ENCODE measurements at places on chromosomes 7 and 10. TPM values are rescaled to one million over a fixed set of nuclear protein-coding genes. Genes with fewer than 3 reads are reported as not detected.

DNA sequence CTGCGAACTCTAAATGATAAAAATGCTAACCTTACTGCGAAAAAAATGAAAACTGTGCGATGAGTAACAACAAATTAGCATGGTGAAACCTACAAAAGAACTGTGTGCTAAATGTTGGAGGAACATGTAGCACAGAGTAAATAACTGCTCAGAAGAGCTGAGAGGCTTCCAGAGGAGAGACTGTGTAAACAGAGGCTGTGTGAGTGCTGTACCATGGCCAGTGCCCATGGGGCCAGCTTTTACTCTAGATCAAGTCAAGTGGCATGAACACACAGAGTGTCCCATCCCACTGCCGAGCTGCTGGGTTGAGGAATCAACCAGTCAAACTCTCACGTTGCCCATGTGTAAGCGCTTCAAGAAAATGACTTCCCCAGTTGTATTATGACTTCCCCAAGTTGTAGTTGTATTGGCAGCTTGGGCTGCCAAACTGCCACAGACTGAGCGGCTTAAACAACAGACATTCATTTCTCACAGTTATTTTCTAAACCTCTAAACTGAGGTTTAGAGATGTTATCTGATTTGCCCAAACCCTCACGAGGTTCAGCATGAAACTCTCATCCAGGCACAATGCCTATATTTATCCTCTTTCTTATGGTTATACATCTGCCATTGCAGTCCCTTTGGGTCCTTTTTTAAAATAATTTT is 270.7 kb downstream of the ABCA13 start:
- no peak for DNase-seq

DNA sequence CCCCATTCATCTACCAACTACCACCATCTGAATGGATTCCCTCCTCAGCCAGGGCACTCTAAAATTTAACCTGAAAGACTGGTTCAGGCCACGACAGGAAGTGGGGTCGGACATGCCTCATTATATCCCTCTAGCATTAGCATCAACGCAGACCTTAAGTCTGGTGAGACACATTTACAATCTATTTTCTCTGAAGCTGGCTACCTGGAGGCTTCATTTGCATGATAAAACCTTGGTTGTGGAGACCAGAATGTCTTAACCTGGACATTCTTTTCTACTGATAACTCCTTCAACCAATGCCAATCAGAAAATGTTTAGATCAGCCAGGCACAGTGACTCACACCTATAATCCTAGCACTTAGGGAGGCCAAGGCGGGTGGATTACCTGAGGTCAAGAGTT is 42.3 kb downstream of the SVOPL start:
- DNase-seq = no peak

ERVW-1 gene
- not detected for total RNA-seq

HNRNPA2B1 gene
- 299 TPM for total RNA-seq

DNA sequence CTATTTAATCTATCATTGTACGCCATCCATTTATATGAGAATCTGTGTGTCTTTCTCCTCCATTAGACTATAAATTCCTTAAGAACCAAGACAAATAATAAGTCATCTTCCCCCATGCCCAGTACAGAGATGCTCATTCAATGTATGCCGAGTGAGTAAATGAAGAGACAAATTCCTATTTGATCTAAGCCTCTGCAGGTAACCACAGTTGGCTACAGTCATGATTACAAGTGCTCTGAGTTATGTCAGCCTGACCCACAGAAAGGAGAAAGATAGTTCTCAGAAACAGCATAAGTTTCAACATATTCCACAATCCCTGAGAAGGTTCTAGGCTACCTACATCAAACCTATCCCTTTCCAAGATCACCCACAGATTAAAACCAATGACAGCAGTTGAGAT is 46.1 kb downstream of the MPP7 start:
- no peak for DNase-seq

- DNase-seq = no peak
Observed at GRCh38 chr10:49327036-49327813, 28.3 kb downstream of the C10orf71 start.

GRCh38 chr7:101397770-101398324 is 35.2 kb downstream of the COL26A1 start:
- DNase-seq = no peak

DNA sequence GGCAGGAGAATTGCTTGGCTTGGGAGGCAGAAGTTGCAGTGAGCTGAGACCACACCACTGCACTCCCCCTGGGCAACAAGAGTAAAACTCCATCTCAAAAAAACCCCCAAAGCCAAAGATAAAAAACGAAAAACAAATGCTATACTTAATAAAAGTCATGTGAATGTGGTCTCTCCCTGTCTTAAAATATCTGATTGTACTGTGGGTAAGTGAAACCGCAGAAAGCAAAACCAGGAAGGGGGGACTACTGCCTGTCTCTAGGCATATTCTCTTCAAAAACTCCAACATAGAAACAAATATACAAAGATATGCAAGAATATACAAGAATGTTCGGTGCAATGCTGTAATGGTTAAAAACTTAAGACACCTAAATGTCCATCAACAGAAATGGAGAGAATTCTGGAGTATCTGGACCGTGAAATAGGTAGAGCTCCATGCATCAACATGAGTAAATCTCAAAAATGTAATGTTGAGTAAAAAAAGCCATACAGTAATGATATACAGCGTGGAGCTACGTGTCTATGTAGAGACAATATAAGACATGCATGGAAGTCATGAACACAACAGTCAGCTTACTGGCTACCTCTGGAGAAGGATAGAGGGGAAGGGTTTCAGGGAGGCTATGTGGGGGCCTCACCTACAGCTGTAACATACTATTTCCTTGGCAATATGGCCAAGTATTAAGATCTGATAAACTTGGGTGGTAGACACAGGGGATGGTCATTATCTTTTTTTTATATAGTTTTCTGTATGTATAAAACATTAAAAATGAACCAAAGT is 2.1 kb downstream of the ZNF394 start:
- DNase-seq = no peak

DNA sequence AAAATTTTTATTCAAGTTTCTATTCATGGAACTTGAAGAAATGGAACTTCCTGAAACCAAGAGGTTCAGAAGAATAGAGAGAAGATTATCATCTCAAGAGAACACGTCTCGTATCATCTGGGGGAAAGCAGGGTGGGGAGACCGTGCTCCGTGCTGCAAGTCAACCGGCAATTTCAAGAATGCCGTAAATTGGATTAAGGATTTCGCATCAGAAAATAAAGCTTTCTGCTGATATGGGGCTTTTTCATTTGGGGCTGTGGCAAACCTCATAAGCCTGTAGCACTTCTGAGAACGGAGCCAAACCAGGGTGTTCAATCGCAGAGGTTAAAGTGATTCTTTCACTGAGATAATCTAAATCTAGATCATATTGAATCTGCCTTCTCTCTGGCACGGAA is 150.1 kb upstream of the NPS start:
- DNase-seq = no peak

GRCh38 chr10:1578392-1579140 is 158.8 kb downstream of the ADARB2 start:
- DNase-seq = no peak

CC2D2B gene
- total RNA-seq = not detected

DNA sequence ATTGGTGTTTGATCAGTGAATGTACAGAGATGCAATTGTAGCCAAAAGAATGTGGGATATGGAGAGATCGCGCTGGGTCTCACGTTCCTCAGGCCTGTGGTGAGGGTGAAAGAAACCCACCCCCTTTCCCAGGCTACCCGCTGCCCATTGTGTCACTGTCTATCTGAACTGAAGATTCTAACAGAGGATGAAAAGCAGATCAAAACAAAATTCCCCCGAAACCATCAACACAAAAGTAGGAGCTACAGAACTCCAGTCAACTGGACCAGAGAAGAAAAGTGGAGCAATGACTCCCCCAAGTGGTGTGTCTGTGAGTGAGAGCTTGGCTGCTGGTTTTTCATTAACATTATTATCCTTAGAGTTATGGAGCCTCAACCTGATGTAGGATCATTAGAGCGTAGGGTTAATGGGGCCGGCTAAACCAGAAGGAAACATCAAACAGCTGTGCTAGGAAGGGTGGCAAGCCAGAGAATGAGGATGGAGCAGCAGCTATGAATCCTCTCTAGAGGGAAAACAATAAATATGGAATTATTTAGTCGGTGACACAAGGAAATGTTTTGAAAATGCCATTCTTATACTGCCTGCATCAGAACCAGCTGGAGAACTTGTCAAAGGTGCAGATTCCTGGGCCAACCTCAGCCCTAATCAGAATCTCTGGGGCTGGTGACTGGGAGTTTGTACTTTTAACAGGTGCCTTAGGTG is 38.3 kb downstream of the AKR1B1 start:
- DNase-seq = no peak

DNA sequence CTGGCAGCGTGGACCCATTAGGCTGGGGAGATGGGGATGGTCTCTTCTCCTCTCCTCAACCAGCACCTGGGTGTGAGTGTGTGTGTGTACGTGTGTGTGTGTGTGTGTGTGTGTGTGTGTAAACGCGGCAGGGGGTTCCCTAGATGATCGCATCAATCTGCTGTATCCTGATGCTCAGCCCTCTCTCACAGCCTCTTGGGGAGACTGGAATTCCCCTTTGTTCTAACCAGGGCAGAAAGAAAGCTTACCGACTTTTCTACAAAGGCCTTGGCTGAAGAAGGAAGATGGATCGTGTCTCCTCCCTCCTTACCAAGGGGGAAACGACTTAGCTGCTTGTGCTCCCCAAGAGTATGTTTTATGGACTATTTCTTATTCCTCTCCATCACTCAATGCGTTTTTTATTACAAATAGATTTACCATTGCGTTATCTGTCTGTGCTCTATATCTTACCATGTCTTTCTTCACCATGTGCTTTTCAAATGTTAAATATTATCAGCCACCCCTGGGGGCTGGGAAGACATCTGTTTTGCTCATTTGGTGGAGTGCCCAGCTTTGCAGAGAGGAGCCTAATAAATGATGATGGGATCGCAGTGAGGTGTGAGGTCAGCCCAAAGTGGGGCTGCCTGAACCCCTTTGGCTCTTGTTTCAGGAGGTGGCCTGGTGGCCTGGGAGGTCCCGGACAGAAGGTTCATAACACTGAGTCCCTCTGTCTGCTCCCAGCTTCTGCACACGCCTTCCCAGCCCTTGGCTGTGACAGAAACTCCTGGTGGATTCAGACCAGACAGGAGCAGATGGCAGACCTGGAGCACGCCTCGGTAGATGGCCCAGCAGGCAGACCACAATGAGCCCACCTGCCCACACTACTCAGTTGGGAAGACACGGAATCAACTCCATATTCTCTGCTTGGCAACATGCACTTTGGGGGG is 262.0 kb downstream of the PRPF18 start:
- no peak for DNase-seq

DNA sequence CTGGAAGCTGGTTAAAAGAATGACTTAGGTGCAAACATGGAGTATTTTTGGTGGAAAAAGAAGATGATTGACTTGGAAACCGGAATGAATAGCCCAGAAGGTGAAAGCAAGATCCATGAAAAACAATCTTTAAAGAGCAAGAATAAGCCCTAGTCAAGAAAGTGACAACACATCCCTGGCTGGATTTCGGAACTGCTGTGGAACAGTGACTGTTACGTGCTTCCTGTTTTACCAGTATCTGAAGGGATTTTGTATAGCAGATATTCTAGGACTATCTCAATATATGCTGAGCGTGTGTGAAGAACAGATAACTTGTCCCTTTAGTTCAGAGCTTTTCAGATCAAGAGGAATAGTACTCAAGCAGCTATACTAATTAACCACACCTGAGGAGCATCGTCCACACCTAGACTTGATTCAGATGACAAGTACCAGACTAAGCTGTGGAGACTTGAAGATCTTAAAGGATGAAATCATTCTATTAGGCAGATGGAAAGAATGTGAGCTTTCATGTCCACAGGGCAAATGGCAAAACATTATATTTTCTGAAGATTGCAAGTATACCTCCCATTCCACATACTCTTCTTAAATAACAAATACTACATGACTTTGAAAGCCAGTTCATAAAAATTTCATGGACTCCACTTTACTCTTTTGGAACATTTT is 11.5 kb upstream of the TES start:
- DNase-seq = no peak

DNA sequence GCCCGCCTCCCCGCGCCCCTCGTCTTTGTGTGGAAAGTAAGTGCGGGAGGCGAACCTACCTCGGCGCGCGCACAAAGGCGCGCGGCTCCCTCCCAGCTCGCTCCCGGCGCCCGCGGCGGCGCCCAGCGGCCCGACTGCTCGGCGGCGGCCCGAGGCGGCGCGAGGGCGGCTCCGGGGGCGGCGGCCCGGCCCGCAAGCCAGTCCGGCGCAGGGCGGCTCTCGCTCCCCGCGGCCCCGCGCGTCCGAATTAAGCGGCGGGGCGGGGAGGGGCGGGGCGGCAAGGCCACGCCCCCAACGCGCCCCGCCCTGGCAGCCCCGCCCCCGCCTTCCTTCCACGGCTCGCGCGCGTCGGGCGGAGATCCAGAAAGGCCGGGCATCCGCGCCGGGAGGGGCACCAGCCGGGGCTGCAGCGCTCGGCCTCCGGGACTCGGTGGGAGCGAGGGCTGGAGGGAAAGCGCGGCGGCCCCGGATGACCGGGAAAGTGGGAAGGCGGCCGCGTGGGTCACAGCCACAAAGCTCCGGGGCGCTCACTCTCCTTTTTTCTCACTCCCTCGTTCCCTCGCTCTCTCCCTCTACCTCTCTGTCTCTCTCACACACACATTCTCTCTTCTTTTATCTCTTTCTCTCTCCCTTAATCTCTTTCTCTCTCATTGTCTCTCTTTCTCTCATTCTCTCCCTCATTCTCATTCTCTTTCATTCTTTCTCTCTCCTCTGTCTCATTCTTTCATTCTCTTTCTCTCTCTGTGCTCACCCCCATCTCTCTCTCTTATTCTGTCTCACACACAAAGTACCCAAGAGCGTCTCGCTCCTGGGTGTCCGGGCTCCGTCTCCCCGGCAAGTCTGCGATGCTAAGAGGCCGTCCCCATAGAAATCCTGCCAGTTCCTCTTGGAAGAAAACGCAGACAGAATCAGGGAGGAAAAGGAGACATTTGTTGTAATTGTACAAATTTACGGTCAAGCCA is 170.2 kb downstream of the FAM107B start:
- DNase-seq = peak; percentile 69

RPEL1 gene
- not detected for total RNA-seq

- peak; percentile 42 for DNase-seq
Observed at GRCh38 chr7:98165827-98166667, 45.2 kb upstream of the BHLHA15 start.

DNA sequence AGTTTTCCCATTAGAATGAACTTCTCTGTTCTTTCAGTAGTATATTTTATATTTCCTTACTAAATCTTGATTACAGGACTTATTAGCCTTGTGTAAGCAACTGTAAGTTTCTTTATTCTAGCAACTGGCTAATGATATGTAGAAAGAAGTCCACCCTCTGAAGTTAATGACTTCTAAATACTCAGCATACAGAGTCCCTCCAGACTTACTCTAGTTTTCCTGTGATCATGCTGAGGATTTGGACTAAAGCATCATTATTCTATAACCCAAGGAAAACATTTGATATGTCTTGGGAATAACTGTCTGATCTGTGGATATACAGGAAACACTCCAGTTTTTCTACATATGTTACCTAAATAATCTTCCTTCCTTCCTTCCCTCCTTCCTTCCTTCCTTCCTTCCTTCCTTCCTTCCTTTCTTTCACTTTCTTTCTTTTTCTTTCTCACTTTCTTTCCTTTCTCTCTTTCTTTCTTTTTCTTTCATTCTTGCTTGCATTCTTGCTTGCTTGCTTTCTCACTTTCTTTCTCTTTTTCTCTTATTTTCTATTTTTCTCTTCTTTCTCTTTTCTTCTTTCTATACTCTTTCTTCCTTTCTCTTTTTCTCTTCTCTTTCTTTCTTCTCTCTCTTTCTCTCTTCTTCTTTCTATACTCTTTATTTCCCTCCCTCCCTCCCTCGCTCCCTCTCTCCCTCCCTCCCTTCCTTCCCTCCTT is 297.6 kb upstream of the MTPN start:
- no peak for DNase-seq

CALY gene
- total RNA-seq = 3.9 TPM

- DNase-seq = no peak
Observed at GRCh38 chr7:110307776-110308175, 783.2 kb upstream of the LRRN3 start.

SPDYE5 gene
- 0.20 TPM for total RNA-seq

GNGT1 gene
- total RNA-seq = not detected
